NCI-H748 treated with DMSO at 0.1 percent for 48 hours (cell line): ENCODE measurements at places on chromosomes 2 and 18.

DNA sequence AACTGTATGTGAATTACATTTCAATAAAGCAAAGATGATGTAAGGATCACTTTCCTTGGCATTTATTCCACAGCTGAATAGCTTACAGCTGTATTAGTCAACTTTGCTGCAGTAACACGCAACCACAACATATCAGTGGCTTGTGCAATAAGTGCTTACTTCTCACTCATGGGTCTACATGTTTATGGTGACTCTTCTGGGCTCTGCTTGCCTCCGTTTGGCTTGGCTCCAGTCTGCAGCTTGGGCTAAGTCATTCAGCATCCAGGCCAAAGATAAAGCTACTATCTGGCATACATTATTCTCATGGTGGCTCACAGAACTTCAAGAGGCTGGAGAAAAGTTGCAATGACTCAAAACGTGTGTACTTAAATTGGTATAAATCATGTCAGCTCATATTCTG is 355.0 kb downstream of the RNF144A start:
- DNase-seq, result no peak

DNA sequence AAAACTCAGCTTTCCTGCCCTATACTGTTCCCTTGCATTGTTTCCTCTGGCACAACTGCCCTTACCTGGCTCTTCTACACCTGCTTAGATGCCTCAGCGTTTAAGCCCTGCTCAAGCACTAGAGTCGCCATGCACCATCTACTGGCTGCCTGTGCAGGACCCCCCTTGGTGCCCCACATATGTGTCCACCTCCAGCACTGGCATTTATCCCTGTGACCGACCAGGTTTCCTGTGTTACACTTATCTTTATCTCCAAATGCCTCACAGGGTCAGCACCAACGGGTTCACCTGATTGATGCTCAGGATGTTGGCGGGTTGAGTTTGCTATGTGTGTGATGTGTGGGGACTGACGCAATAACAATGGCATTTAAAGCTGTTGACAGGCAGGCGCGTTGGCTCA is 177.5 kb downstream of the TMEM18 start:
- DNase-seq, result no peak

GRCh38 chr18:22528291-22528690 is 110.6 kb upstream of the CTAGE1 start:
- DNase-seq, result no peak

GRCh38 chr2:216768908-216769411 is 73.6 kb upstream of the IGFBP5 start:
- no peak for DNase-seq

GRCh38 chr18:370751-371608 is 103.1 kb upstream of the THOC1 start:
- no peak for DNase-seq
